ENCODE measurements at places on chromosomes 4 and X. TPM values are rescaled to one million over a fixed set of nuclear protein-coding genes. Genes with fewer than 3 reads are reported as not detected.

The RTL9 gene
- 0.29 TPM for total RNA-seq

The RNF128 gene
- total RNA-seq = 12.2 TPM

The MAGEA2B gene
- total RNA-seq = not detected

The BTK gene
- not detected for total RNA-seq

Data from gastrocnemius medialis (tissue), 4 donors.